ENCODE measurements at places on chromosomes 1 and 21.

DNA sequence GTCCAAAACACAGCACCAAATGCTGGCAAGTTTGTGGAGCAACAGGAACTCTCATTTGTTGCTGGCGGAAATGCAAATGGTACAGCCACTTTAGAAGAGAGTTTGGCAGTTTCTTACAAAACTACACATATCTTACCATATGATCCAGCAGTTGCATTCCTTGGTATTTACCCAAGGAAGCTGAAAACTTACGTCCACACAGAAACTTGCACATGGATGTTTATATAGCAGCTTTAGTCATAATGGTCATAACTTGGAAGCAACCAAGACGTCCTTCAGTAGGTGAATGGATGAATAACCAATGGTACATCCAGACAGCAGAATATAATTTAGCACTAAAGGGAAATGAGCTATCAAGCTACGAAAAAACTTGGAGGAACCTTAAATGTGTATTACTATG, 66.4 kb downstream of the MARK1 start:
- no peak for DNase-seq

GRCh38 chr21:41345934-41346685, 15.7 kb upstream of the MX2 start:
- DNase-seq = no peak

- no peak for DNase-seq
Observed at GRCh38 chr1:25731626-25732370, 68.2 kb upstream of the SELENON start.

DNA sequence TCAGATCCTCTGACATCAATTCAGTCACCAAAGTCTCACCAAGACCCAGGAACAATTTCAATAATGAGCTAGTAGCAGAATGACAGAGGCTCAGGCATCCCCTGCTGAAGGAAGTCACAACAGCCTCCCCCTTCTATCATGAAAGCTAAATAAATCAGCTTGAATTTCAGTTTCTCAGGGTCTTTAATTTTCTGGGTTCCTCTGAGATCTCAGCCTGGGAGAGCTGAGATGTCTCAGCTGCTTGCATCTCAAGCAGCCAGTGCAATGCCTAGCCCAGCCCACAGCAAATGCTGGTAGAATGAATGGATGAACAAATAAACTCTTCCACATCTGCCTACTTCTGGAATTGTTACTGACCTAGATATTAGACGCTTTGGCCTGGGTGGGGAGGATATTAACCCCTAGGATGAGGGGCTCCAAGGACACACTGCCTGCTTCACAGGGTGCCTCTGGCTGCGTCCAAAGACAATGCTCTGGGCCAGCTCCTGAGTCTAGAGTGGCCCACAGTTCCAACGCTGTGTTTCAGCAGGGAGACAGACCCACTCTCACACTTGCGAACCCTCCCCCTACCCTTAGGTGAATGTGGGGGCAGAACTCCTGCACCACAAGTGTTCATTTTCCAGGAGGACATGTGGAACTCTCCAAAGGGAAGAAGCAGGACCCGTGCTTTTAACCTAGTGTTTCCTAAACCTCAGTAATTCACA, 11.2 kb upstream of the LORICRIN start:
- DNase-seq = no peak

DNA sequence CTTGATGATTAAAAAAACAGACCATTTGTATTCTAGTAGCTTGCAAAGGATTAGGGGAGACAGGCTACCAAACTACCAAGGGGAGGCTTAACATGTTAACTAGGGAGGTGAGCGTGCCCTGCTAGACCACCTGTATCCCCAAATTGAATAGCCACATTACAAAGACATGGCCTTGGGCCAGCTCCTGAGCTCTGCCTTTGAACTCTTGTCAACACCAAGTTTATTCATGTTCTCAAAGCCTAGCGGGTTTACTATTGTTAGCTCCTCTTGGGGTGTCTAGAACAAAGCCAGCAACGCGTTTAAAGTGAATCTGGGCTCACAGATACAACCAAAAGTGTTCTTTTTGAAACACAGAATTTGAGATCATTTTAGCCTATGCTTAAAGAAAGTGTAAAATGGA, 36.3 kb downstream of the SMYD2 start:
- peak; percentile 50 for DNase-seq

GRCh38 chr1:31793086-31793485, 22.7 kb downstream of the SPOCD1 start:
- no peak for DNase-seq

- DNase-seq = no peak
Observed at GRCh38 chr1:107339775-107340174, 198.9 kb downstream of the NTNG1 start.

- no peak for DNase-seq
Observed at GRCh38 chr1:108049178-108049819, 84.3 kb upstream of the VAV3 start.

- no peak for DNase-seq
Observed at GRCh38 chr1:237713916-237714315, 176.8 kb downstream of the ZP4 start.

DNA sequence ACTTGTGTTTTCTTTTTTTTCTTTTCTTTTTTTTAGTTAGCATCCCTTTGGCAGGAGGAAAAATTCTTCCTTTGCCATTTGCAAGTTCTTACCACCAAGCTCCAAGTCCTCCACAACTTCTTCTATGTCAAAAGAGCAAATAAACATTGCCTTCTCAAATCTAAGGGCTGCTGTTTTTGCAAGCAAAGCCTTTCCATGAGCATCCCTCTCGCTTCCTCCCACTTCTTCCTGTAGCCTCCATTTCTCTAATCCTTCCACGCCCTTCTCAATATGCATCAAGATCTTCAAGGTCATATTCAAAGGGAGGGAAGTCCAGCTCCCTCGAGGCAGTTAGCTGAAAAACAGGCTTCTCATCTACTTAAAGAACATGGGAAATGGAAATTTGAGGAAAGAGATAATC, 147.1 kb downstream of the ADSS2 start:
- no peak for DNase-seq

DNA sequence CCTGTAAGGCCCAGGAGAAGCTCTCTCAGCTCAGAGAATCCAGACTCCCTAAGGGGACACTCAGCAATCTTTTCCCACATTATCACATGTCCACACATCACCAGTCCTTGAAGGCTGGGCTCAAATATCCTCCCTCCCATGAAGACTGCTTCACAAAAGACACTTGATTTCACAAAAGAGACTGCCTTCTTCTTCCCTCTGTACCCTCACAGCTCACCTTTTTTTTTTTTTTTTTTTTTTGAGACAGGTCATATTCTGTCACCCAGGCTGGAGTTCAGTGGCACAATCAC, 1.5 kb downstream of the CD58 start:
- no peak for DNase-seq

GRCh38 chr1:118944133-118944532, 44.0 kb downstream of the TBX15 start:
- DNase-seq = no peak

- DNase-seq = no peak
Observed at GRCh38 chr1:222114536-222115156, 372.8 kb upstream of the DUSP10 start.

DNA sequence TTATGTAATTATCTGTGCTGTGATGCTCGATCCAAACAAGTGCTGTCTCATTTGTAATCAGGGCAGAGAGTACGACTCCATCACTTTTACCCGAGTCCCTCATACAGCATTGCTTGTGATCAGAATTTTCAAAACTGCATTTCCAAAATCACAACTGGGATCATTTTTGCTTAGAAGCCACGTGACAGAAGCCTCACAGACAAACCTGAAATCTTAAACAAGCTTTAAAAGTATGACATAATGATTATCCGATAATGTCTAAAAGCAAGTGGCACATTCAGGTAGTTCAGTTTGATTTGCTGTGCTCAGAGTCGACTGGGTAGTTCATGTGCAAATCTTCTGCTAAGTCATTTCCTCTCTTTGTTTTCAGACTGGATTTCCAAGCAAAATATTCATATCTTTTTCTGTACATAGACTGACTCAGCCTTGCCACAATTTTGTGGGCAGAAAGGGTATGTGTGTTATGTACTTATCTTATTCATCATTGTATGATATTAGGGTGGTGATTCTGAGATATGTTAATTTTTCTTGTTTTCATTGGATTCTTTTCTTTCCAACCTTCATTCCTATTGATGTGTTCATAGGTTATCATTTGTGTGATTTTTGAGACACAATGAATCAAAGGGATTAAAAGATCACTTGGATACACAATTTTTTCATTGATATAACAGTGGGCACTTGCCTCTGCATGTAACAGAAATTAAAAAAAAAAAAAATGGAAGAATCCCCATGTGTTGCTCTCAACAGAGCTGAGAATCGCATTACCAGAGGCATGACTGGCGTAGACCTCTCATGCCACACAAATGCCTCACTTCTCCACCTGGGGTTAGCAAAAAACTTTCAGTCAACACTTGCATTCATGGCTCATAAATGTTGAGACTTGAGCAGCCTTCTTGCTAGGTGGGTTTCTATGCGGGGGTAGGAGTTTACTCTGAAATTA, 355.7 kb downstream of the LTN1 start:
- DNase-seq = no peak

DNA sequence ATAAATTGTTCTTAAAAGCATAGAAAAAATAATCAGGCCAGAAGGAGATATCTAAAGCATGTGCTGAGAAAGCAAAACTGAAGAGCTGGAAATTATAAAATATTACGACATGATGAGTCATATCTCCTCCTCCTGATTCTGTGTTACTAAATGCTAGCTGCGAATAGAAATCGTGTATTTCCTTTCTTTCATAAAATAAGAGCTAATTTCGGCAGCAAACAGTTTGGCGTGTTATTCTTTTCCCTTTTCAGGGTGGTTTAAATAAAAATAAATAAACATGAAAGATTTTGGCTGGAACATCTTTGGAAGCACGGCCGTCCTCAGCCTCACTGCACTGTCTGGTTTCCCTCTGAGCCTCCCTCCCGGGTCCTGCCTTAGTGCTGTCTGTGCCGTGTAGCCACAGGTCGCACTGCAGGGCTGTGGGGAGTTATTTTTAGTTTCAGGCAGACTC, 56.0 kb downstream of the ADARB1 start:
- no peak for DNase-seq

DNA sequence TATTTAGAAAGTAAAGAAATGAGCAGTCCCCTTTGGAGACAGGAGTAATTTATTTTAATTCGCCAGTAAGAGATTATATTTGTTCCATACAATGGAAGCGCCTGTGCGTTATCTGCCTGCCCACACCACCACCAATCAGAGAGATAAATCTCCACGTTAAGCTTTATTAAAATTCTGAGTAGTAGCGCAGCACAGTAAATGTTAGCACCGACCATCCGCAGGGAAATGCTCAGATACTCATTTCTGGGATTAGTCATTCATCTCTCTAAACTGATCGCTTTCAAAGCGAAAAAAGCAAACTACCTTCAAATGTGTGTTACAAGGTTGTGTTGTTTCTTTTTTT, 1.2 kb downstream of the ETS2 start:
- no peak for DNase-seq
